Activated CD4-positive, alpha-beta memory T cell treated with anti-CD3 and anti-CD28 coated beads for 36 hours (primary cell): ENCODE measurements at places on chromosomes 12 and 14. TPM values are rescaled to one million over a fixed set of nuclear protein-coding genes. Genes with fewer than 3 reads are reported as not detected.

DNA sequence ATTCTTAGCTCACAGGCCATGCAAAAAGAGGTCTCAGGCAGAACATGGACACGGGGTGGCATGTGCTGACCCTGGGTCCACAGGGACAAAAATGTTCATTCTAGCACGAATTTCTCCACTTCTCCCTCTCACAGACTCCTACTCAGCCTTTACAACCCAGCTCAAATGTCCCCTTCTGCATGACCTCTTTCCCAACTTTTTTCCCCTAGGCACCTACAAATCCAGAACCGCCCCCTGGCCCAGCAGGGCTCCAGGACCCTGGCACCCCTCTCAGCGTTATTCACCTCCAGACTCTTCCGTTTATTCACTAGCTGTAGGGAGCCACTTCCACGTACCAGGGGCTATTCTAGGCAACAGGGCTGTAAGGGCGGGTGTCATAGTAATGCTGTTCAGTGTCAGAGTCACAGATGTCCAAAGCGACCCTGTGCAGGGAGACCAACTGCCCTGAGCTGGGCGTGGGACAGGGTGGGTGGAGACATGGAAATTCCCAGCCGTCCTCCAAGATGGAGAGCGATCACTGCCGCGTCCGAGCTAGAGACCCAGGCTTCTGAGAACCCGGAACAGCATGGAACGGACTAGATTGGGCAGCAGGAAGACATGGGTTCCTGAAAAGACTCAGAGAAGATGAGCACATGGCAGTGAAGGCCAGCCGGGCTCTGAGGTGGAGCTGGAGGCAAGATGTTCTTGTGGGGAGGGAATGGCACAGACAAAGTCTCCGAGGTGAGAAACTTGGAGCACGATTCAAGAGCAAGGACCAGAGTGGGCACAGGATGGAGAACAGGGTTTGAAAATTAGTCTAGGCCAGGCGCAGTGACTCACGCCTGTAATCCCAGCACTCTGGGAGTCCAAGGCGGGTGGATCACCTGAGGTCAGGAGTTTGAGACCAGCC, 274.9 kb upstream of the RTL1 start:
- no peak for DNase-seq

GRCh38 chr12:117986705-117987469, 18.1 kb upstream of the KSR2 start:
- no peak for DNase-seq

DNA sequence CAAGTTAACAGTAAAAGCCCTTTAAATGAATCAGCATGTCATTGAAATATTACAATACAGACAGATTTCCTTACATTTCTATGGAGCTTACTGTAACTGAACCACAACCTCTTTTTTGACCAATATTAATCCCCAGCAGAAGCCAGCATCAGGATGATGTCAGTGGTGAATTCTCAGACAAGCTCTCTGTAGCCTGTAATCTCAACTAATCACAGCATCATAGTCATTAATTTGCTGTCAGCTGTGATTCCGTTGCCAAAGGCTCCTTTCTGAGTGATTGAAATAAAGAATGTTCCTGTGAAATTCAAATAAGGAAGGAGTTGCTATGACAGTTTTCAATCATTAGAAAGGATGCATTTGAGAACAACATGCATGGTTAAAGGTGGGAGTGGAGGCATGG, 323.1 kb downstream of the PDZRN4 start:
- no peak for DNase-seq

DNA sequence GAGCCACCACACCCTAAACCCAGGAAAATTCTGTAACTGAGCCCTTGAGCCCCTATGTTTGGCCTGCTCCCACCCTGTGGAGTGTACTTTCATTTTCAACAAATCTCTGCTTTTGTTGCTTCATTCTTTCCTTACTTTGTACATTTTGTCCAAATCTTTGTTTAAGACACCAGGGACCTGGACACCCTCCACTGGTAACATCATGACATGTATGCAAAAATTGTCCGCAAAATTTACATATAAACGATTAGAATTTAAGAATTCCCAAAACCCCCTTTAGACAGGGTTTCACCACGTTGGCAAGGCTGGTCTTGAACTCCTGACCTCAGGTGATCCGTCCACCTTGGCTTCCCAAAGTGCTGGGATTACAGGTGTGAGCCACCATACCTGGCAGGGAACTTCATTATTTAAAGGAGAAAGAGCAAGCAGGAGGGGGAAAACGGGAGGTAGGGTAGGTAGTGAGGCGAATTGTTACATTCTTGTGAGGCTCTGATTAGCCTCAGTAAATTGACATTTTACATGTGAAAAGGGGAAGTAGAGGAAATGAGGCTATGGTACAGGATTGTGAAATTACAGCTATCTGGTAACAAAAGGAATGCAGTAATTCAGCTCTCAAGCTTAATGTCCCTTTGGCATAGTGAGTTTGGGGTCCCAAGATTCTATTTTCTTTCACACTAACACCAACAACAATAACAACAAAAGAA, 27.6 kb downstream of the TUBA1A start:
- no peak for DNase-seq

KIF26A gene
- 0.29 TPM for total RNA-seq

FITM1 gene
- 0.86 TPM for total RNA-seq

TSPAN31 gene
- total RNA-seq, result 11.7 TPM
